Suprapubic skin (tissue), 4 donors: ENCODE measurements at places on chromosomes 11 and 22. TPM values are rescaled to one million over a fixed set of nuclear protein-coding genes. Genes with fewer than 3 reads are reported as not detected.

DNA sequence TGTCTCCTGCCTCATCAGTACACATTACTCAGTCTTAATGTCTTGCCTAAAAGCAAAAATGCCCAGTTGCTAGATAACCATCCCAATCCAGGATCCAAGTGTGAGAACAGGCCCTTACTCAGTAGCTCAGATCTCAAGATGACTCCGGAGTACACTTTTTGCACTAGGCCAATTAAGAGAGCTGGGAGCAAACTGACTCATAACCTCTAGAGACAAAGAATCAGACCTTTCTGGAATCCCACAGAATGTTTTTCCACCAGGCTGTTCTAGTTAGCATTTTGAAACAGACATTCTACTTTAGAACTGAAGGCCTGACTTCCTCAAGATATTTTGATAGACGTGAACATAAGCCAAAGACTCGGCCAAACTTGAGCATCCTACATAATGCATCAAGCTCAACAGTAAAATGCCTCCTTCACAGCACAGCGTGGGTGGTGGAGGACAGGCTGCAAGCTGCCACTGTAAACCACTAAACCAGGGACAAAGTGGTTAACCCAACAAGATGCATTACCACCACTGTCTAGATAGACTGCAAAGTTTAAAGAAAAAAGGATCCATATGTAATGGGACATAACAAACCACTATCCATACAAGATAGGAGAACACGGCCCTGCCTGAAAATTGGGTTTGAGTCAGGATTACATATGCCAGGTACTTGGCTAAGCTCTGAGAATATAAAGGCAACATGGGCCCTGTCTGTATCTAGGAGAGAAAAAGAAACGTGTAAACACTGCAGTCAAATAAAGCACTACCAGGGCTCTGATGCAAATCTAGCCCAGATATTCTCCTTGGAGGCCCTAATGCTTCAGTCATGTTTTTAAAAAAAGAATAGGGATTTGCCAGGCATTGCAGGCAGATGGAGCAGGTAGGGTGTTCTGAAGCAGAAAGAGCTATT, 48.3 kb downstream of the MYH9 start:
- DNase-seq, result no peak
- H3K4me3 ChIP-seq, result no peak overlapping the region
- peaks cover 54% of the 10 kb centered on the region for H3K36me3 ChIP-seq
- H3K27ac ChIP-seq, result peak overlapping the region; percentile 5
- H3K4me1 ChIP-seq, result peaks cover 82% of the 10 kb centered on the region

DNA sequence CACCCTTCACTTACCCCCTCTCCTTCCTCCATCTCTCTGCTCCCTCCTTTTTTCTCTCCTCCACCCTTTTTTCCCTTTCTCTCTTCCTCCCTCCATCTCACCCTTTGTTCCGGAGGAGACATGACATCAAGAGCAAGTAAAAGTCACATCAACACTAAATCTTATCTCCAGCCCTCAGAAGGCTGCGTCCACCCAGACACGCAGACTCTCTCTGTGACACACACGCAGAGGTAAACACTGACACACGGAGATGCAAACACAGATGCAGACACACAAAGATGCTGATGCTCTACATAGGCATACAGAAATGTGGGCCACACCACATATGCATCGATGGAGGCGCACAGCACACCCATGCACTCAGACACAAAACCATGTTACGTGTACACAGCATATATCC, 27.0 kb downstream of the NRXN2 start:
- H3K27me3 ChIP-seq, result peaks cover 36% of the 10 kb centered on the region
- H3K4me1 ChIP-seq, result peaks cover 2% of the 10 kb centered on the region
- no peak overlapping the region for H3K4me3 ChIP-seq
- no peak overlapping the region for H3K27ac ChIP-seq
- no peak for DNase-seq
- H3K36me3 ChIP-seq, result no peaks in the 10 kb centered on the region

GRCh38 chr11:115670538-115671205, 166.5 kb upstream of the CADM1 start:
- peaks cover 6% of the 10 kb centered on the region for H3K27me3 ChIP-seq
- H3K4me3 ChIP-seq, result no peak overlapping the region
- H3K36me3 ChIP-seq, result no peaks in the 10 kb centered on the region
- DNase-seq, result no peak

- no peaks in the 10 kb centered on the region for H3K4me1 ChIP-seq
- H3K4me3 ChIP-seq, result no peak overlapping the region
- H3K36me3 ChIP-seq, result no peaks in the 10 kb centered on the region
Observed at GRCh38 chr11:60858731-60859464, 3.1 kb upstream of the PTGDR2 start.

- H3K4me1 ChIP-seq, result peaks cover 9% of the 10 kb centered on the region
- no peaks in the 10 kb centered on the region for H3K36me3 ChIP-seq
- H3K27me3 ChIP-seq, result peaks cover 2% of the 10 kb centered on the region
- no peak overlapping the region for H3K4me3 ChIP-seq
Observed at GRCh38 chr11:113505541-113506375, 30.6 kb upstream of the DRD2 start.

GRCh38 chr22:30556388-30556787, 9.8 kb upstream of the SEC14L6 start:
- H3K36me3 ChIP-seq, result no peaks in the 10 kb centered on the region
- no peak overlapping the region for H3K4me3 ChIP-seq

- no peak for DNase-seq
- no peak overlapping the region for H3K27ac ChIP-seq
- H3K4me3 ChIP-seq, result no peak overlapping the region
- no peaks in the 10 kb centered on the region for H3K36me3 ChIP-seq
- no peaks in the 10 kb centered on the region for H3K4me1 ChIP-seq
Observed at GRCh38 chr11:67691149-67691548, 16.7 kb upstream of the ALDH3B2 start.

GRCh38 chr11:66580803-66581202, 12.1 kb downstream of the CCDC87 start:
- no peak overlapping the region for H3K4me3 ChIP-seq
- no peak overlapping the region for H3K27ac ChIP-seq
- H3K36me3 ChIP-seq, result no peaks in the 10 kb centered on the region
- no peaks in the 10 kb centered on the region for H3K27me3 ChIP-seq

DNA sequence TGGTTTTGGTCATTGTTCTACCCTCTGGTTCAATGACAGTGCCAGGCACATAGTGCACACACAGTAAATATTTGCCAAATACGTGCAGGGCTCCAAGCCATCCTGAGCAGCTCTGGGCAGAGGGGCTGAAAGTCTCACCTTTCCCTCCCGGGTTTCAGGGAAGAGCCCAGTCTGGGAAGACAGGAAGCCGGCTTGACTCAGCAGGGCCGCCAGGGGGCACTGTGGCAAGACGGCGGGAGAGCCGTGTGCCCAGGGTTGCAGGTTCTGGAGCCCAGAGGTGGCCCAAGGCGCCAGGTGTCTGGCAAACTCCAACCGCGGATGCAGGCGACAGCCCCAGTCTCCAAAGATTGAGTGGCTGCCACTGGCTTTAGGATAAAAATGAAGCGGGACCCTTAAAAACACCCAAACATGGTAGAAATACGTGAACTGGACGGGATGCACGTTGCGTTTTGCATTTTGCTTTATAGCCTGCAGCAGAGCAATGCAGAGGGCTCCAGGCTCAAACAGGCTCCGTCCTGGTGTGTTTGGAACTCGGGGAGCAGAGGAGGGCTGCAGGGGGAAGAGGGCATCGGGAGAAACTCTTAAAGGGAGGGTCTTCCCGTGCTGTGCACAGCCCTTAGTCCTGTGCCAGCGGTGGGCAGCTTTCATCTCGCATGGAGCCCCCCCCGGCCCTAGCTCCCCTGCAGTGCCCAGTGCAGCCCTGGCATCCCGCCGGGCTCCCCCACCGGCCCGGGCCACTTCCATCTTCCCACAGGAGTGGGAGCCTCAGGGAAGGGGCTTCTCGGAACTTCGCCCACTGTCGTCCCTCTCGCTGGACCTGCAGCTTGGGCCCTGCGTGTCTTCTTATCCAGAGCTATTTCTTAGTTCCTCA, 10.7 kb downstream of the KRTAP5-5 start:
- H3K27ac ChIP-seq, result no peak overlapping the region
- peaks cover 68% of the 10 kb centered on the region for H3K27me3 ChIP-seq
- peaks cover 17% of the 10 kb centered on the region for H3K4me1 ChIP-seq
- DNase-seq, result no peak
- no peak overlapping the region for H3K4me3 ChIP-seq

RRP8 gene
- 15.9 TPM for total RNA-seq

KDM4E gene
- total RNA-seq, result not detected

CNGA4 gene
- not detected for total RNA-seq

KDELR3 gene
- total RNA-seq, result 3.1 TPM

RTN4R gene
- 9.5 TPM for total RNA-seq

FUT4 gene
- total RNA-seq, result 3.5 TPM
